IPS-NIHi11 (cell line): ENCODE measurements at places on chromosomes 2 and 18.

DNA sequence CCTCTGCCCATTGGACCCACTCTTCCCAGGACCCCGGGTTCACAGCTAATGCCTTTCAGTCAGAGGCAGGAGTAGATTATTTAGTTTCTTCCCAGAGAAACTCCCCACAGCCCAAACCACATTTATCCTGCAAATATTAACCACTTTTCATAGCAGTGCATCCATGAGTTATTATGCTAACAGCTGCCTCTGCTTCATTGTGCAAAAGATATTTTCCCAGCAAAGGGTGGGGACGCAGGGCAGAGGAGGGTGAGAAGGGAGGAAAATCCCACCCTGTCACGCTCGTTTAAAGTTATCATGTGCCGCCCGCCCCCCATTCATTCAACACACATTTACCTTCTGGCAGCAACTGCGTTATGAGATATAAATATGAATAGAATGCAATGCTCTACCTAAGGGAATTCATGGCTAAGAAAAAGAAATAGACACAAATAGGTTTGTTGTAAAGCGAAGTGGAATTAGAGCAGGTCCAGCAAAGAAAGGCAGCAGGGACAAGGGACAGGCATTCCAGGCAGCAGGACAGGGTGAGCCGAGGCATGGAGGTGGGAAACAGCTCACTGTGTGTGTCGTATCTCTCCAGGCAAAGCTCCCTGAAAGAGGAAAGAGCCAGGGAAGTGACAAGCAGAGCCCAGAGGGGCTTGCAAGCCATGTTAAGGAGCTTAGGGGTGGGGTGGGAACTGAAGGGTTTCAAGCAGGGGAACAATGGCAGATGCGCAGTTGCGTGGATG is 46.3 kb upstream of the LTBP1 start:
- DNase-seq: no peak

DNA sequence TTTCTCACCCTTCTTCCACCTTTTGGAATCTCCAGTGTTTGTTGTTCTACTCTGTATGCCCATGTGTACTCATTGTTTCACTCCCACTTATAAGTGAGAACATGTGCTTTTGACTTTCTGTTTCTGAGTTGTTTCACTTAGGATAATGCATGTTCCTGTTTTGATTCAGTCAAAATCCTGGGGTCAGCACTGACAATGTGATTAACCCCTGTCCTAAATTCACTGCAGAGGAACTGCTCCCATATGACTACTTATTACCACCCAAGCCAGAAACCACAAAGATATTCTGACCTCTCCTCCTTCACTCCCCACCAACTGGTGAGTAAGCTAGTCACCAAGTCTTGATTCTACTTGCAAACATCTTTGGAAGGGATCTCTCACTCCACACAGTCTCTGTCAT is 251.4 kb upstream of the TCF4 start:
- no peak for DNase-seq

GRCh38 chr2:106555053-106555452 is 67.9 kb downstream of the CD8B2 start:
- DNase-seq: no peak

- DNase-seq: no peak
These were observed 181.7 kb upstream of the CRIM1 start for GRCh38 chr2:36173760-36174404.

- peak; percentile 80 for DNase-seq
These were observed 2.7 kb downstream of the ZNF532 start for GRCh38 chr18:58867281-58867961.

DNA sequence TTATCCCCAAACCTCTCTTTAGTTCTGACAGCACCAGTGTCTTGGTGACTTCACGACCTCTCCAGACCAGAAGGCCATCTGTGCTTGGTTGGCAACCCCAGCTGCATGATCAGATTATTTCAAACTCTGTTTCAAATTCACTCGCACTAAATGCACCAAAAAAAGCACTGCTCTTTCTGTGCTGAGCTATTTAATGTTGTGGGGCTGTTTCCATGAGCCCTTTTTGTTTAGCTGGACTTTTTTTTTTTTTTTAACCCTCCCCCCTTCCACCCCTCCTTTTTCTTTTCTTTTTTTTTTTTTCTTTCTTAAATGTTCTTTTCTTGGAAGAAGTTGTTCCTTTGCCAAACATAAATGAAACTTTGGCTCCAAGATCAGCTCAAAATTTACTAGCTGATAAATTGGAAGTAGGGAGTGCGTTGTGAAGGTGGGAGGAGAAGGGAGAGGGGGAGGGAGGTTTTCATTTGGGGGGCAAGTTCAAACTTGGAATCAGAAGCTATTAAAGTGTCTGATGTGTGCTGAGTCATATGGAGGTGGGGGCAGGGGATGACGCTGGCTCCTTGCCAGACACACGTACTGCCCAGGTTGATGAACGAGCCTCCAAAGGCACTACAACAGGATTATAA is 543.0 kb upstream of the TNP1 start:
- DNase-seq: no peak

GRCh38 chr2:158378926-158379325 is 77.6 kb downstream of the CCDC148 start:
- no peak for DNase-seq

DNA sequence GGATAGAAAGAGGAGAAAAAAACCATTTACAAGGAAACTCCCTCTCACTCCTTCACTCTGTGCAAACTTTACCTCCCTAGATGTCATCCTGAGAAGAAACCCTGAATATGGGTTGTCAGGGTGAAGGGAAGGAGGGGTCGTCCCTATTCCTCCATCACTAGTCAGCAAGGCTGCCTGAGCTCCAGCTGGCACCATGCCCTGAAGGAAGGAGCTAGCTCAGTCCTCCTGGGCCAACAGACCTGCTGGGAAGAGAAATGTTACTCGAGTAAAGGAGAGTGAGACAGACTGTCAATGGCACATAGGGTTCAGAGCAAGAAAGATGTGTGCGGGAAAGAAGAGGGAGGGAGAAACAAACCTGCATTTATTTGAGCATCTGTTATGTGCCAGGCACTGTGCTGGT is 18.3 kb upstream of the EPAS1 start:
- DNase-seq: no peak

DNA sequence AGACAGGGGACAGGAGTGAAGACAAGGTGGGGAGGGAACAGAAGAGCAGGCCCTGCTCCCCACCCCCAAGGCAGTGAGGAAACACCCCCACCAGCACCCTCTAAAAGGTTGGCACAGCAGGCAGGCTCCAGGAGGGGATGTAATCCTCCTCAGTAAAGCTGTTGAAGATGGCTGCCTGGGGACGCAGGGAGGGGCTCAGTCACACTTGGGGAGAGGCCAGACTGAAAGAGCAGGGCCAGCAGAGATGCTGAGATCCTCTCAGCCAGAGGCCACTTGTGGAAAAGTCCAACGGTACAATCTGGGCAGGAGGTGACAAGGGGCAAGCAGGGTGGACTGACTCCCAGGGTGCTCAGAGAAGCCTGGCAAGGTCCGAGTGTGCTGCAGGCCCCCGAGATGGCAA is 154.8 kb upstream of the ID2 start:
- DNase-seq: no peak

DNA sequence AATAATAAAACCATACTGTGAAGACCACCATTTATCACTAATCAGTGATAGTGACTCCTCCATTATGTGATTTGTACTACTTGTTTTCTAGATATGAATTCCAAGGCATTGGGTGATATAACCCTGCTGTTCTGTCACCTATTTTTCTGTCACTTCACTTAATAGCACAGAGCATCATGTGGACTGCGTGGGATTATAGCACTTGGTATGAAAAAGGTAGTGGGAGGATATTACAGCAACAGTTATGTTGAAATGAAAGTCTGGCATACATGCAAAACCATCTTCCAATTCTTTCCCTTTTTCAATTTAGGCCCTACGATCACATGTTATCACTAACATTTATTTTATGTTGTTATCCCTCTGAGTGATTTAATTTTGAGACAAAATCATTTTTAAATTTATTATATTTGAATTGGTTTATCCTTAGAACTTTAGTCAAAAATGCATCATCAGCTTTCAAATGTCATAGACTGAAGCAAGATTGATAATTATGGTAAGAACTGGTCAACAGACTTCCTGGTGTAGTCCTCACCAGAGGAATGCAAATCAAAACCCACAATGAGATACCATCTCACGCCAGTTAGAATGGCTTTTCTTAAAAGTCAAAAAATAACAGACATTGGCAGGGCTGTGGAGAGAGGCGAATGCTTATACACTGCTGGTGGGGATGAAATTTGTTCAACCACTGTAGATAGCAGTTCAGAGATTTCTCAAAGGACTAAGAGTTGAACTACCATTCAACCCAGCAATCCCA is 242.6 kb downstream of the IKZF2 start:
- DNase-seq: no peak

DNA sequence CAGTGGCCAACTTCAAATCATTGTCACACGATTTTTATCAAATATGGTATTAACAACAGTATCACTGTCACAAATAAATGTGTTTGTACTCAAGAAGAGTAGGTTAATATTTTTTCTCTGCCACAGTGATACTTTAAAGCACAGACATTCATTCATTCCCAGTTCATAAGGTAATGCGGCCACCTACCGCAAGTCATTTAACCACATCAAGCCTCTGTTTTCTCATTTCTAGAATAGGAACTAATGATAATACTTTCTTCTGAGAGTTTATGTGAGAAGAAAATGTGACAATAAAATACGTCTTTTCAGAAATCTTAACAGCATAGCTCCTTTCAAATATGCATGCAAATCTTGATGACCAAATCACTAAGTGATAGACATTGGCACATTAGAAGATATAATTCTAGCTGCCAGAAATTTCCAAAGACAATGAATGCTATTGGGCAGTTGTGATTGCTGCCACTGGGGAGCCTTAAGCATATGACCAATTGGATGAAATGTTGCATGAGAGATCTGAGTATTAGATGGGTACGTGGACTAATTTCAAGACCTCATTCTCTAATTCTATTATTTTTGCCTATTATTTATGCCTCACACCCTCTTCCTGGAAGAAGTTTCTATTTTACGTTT is 430.9 kb downstream of the PID1 start:
- no peak for DNase-seq

DNA sequence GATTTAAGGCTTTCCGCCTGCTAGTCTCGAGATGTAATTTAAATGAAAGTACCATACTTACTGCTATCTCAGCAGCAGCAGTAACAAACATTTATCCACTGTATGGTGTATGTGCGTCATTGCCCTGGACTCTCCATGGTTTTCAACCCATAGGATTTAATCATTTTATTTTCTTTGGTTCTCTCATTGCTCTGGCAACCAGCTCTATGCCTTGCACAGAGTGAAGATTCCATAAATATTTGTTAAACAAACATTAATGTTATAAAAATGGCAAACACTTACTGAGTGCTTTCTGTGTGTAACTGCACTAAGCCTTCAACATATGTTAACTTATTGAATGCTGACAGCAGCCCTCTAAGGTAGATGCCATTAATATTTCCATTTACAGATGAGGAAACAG is 1.3 kb upstream of the LMAN1 start:
- DNase-seq: no peak

- no peak for DNase-seq
These were observed 3.4 kb downstream of the FBLN7 start for GRCh38 chr2:112141626-112142007.

- DNase-seq: no peak
These were observed 20.0 kb upstream of the SIX2 start for GRCh38 chr2:45029215-45029614.

DNA sequence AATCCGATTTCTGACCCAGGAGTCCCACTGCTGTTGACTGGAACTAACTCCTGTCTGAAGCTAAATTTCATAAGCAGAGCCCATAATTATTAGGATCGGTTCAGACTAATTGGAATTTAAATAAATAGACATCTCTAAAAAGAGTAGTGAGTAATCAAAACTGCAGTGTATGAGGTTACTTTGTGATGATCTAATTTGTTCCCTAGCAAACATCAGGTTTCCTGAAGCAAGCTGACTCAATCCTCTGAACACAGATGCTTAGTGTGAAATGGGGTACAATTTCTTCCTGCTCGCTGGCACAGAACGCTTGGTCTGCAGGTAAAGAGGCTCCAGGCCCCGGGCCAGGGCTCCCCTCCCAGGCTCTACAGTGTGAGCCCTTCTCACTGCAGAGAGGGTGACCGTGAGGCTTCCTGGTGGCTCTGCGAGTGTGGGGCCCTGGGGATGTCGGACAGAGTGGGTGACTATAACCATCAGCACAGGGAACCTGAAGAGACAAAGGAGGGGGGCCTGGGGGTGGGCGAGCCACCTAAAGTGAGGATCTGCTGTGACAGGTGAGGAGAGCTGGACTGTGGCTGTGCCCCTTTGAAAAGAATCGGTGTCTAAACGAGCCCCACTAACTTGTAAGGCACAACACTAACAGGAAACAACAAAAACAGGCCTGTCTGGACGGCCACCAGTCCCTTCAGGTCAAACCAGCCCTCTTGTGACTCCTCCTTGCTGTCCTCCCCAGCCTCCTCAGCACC is 20.2 kb downstream of the CHST10 start:
- no peak for DNase-seq

DNA sequence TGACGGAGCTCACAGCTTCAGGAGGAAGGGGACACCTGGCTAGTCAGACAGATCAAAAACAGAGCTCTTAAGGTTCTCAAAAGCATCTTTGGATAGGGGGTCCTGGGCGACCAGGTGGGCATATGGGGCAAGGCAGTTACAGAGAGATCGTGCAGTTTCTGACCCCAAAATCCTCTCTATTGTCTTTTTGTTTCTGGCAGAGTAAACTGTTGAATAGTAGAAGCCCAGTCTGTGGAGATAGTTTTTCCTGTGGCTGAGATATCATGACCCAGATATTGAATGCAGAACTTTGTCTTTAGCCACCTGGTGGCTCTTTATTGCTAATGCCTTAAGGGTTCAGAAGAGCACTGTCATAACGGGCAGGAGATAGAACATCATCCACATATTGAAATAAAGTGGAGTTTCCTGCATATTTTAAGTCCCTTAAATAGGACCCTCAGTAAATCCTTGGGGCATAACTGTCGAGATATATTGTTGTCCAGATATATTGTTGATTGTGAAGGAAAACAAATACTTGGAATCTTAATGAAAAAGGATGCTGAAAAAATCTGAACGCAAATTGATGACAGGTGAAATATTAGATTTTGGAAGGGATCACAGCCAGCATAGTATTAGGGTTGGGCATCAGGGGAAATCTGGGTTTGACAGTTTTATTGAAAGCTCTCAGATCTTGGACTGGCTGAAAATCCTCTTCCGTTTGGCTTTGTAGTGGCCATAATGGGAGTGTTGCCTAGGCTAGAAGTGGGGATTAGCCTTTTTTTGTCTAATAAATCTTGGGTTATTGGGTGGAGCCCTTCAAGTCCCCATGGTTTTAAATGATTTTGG is 14.1 kb upstream of the ZDBF2 start:
- no peak for DNase-seq

DNA sequence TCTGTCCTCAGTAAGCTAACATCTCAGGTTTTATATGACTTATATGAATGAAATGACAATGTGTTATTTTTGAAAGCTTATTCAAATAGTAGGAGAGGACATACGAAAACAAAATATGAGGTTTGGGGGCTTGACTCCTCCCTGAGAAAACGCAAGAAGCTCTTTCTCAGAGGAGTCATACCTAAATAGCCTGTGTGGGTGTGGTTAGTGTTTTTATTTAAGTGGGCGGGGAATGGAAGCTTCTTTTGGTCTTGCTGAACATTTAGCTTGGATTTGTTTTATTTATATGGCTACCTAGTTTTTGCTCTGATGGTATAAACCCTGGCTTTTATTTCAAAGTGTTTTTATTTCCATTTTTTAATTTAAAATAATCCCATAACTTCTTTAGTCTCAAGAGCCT is 72.1 kb upstream of the DSG1 start:
- no peak for DNase-seq

- DNase-seq: no peak
These were observed 91.8 kb downstream of the SKA1 start for GRCh38 chr18:50466634-50467033.
